ENCODE measurements at places on chromosomes 11 and 22. TPM values are rescaled to one million over a fixed set of nuclear protein-coding genes. Genes with fewer than 3 reads are reported as not detected.

- no peak overlapping the region for H3K27ac ChIP-seq
- no peaks in the 10 kb centered on the region for H3K4me1 ChIP-seq
- no peak overlapping the region for H3K4me3 ChIP-seq
- DNase-seq: no peak
- H3K27me3 ChIP-seq: no peaks in the 10 kb centered on the region
These were observed 1905.8 kb upstream of the RAG2 start for GRCh38 chr11:38503876-38504275.

GRCh38 chr11:104905271-104905670, 7.0 kb upstream of the CASP12 start:
- no peak for DNase-seq
- H3K27ac ChIP-seq: no peak overlapping the region
- H3K36me3 ChIP-seq: no peaks in the 10 kb centered on the region

DNA sequence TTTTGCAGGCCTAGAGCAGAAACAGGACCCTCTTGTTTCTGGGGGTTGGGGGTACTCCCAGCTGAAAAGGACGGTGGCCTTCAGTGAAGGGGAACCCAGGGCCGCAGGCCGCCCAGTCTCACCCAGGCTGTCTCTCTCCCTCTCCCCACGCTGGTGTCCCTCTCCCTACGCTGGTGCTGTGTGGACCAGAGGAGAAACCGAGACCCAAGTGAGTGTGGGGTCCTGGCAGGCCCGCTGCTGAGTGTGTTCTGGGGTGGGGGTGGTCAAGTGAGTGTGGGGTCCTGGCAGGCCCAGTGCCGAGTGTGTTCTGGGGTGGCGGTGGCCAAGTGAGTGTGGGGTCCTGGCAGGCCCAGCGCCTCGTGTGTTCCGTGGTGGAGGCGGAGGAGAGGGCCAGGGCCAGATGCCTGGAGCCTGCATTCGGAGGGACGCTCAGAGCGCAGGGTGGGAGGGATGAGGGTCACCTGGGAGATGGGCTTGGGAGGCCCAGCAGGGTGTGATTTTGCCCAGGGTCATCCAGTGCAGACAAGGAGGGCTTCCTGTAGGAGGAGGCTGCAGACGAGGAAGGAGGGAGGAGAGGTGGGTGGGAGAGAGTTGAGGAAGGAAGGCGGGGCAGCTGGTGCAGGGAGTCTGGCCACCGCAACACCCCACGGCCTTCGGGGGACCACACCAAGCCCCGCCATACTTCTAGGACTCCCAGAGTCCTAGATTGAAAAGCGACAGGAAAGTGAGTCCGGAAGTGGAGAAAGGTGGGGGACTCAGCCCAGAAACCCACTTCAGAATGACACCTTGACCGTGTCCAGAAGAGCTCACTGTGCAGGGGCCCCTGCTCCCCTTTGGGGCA, 10.3 kb downstream of the TNNT3 start:
- H3K36me3 ChIP-seq: no peaks in the 10 kb centered on the region
- peaks cover 2% of the 10 kb centered on the region for H3K4me1 ChIP-seq

SCN3B gene
- 0.72 TPM for total RNA-seq

DNA sequence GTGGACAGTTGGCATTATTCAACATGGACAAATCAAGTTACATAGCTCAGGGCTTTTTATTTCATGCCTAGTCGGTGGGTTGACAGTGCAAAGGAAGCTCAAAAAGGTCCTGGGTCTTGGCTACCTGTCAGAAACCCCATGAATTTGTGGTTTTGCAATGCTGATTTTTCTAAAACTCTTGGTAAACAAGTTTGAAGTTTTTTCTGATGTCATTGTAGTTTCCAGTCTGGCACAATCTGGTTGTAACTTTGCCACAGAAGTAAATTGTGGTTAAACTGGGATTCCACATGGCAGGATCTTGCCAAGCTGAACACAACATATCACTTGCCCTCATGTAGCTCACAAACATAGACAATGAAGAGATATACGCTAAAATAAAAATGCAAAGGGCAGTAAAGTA, 100.8 kb downstream of the EHF start:
- DNase-seq: no peak
- H3K27ac ChIP-seq: no peak overlapping the region
- H3K4me3 ChIP-seq: no peak overlapping the region
- H3K36me3 ChIP-seq: no peaks in the 10 kb centered on the region

- peaks cover 45% of the 10 kb centered on the region for H3K27me3 ChIP-seq
- no peak for DNase-seq
- no peaks in the 10 kb centered on the region for H3K36me3 ChIP-seq
- no peaks in the 10 kb centered on the region for H3K4me1 ChIP-seq
- no peak overlapping the region for H3K27ac ChIP-seq
- no peak overlapping the region for H3K4me3 ChIP-seq
These were observed 7.6 kb upstream of the MUC6 start for GRCh38 chr11:1044160-1044559.

TSSK2 gene
- total RNA-seq: not detected

GRCh38 chr11:46426233-46426991, 34.8 kb upstream of the CHRM4 start:
- DNase-seq: no peak
- no peaks in the 10 kb centered on the region for H3K4me1 ChIP-seq
- H3K4me3 ChIP-seq: no peak overlapping the region
- no peaks in the 10 kb centered on the region for H3K27me3 ChIP-seq
- H3K27ac ChIP-seq: no peak overlapping the region
- H3K36me3 ChIP-seq: peaks cover 27% of the 10 kb centered on the region

EHF gene
- 99.2 TPM for total RNA-seq

OR6T1 gene
- not detected for total RNA-seq

RAB38 gene
- total RNA-seq: 27.8 TPM

PEX16 gene
- total RNA-seq: 40.6 TPM

- H3K27ac ChIP-seq: no peak overlapping the region
- no peaks in the 10 kb centered on the region for H3K27me3 ChIP-seq
- peaks cover 7% of the 10 kb centered on the region for H3K4me1 ChIP-seq
- no peaks in the 10 kb centered on the region for H3K36me3 ChIP-seq
- no peak overlapping the region for H3K4me3 ChIP-seq
- no peak for DNase-seq
These were observed 7.2 kb upstream of the PICK1 start for GRCh38 chr22:38049812-38050619.

Data from suprapubic skin (tissue), 4 donors.